ENCODE measurements at places on chromosomes 7 and 10. TPM values are rescaled to one million over a fixed set of nuclear protein-coding genes. Genes with fewer than 3 reads are reported as not detected.

Gene PNLIPRP3
- total RNA-seq: not detected

DNA sequence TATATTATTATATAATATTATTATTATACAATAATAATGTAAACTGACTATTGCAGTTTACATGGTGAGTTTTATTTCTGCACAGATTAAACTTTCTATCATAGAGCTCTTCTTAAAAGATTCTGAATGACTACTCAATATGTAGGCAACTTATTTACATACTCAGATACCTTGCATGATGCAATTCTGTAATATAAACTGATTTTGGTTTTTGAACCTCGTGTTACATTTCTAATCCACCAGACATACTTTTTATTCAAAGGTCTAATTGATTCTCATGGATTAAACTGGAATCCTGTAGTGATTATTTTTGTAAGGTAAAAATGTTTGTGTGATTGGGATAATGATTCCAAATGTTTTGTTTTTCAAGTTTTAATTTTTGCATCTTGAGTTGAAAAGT, 19.9 kb downstream of the SLC26A4 start:
- no peak for DNase-seq

- no peak for DNase-seq
These were observed 86.5 kb downstream of the ARID5B start for GRCh38 chr10:61987951-61988379.

GRCh38 chr7:131633342-131633843, 77.0 kb upstream of the PODXL start:
- peak; percentile 86 for DNase-seq

- peak; percentile 90 for DNase-seq
These were observed at the start of gene FKBP9 for GRCh38 chr7:32957326-32958045. Gene FKBP9 (plus strand): TSS chr7:32957440. CDS start chr7:32957574, 134 bp downstream.

Gene WEE2
- total RNA-seq: not detected

DNA sequence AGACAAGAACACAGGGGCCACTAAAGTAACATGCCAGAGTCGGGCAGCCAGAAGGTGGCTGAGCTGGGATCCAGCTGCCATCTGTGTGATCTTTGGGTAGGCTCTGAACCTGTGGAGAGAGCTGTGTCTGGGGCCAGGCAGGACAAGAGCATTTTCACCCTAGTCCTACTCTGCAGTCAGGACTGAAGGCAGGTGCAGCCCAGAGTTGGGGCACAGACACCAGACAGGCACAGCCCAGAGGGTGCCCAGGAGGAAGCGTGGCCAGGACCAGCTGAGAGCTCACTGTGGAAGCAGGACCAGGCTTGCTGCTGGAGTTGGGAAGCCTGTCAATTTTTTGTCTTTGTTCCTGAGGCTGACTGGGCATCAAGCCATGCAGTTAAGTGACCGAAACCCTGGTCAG, 113.6 kb downstream of the ADCY1 start:
- DNase-seq: no peak

Gene NPFFR1
- not detected for total RNA-seq

GRCh38 chr7:105581066-105581811, at the start of gene EFCAB10:
Gene EFCAB10 (minus strand): TSS chr7:105581493. CDS start chr7:105581463, 30 bp downstream.
- DNase-seq: no peak

DNA sequence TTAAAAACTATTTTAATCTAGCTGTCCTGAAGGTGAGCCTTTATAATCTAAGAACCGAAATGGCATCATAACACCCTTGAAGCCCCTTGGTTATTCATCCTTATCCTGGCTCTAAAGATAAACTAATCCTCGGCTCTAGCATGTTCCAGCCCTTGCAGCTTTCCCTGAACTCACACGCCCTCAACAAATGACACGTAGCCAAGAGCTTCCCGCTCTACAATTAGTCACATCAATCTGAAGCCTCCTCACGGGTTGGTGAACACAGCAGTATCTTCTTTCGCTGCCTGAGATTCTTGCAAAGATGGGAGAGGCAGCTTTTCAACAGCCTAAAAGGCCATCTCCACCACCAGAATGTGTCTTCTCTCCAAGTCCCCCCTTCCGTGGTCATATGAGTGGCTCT, 4.1 kb downstream of the FRMD4A start:
- DNase-seq: no peak

DNA sequence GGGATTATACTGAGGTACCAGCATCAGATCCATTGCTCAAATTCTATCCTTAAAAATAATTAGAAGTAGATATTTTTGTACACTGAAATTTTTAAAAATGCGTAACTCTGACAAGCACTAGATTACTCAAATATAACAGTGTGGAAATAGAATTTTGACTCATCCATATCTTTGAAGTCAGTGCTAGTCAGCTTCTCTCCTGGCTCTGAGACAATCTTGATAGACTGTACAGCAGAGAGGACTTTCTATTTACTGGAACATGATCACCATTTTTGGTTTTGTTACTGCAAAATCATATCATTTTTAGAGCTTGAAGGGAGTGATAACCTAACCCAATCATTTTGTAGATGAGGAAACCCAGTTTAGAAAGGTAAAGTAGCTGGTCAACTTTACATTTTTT, 195.0 kb downstream of the MTERF1 start:
- DNase-seq: no peak

Gene ADCY1
- total RNA-seq: 3.1 TPM

Gene SLC18A3
- not detected for total RNA-seq

Gene ZNF3
- 16.5 TPM for total RNA-seq

GRCh38 chr7:99369767-99370391, 4.7 kb upstream of the ARPC1B start:
- DNase-seq: no peak

GRCh38 chr7:123627851-123628250, 26.2 kb downstream of the ASB15 start:
- DNase-seq: no peak

GRCh38 chr10:49632406-49633317, 18.8 kb downstream of the CHAT start:
- DNase-seq: peak; percentile 63

- no peak for DNase-seq
These were observed 253.3 kb downstream of the CCDC3 start for GRCh38 chr10:12748186-12748585.

DNA sequence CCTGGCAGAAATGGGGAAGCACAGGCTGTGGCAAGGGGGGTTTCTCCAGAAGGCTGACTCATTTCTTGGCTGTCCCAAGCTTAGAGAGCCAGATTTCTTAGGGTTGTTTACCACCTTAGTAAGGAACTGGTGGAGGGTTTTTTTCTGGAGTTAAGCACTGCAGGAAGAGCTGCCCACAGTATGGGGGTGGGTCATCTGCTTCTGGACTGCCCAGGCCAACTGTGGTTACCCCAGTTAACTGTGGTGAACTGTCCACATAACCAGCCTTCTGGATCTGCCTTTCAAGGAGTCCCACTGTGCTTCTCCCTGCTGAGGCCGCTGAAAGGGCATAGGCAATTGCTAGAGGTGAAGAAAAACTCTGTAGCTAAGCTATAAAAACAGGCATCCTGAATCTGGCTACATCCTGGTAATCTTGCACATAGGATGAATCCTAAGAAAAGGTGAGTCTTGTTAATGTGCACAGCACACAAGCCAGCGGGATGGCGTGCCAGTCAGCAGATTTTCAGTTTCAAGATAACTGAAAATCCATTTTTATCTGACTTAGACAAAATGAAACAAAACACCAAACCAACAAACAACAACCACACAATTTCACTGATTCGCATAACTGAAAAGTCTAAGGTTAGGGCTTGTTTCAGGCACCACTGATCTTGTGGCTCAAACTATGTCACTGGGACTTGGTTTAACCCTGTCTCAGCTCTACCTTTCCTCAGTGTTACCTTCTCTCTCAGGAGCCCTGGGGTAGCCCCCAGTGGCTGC, 21.6 kb upstream of the TSPAN33 start:
- no peak for DNase-seq

GRCh38 chr10:92327445-92328433, 36.8 kb downstream of the MARCHF5 start:
- no peak for DNase-seq

GRCh38 chr10:85618841-85619240, 747.8 kb downstream of the GRID1 start:
- no peak for DNase-seq

- DNase-seq: no peak
These were observed 84.1 kb downstream of the CPXM2 start for GRCh38 chr10:123807444-123808035.
